ENCODE measurements at places on chromosomes 1 and 21.

DNA sequence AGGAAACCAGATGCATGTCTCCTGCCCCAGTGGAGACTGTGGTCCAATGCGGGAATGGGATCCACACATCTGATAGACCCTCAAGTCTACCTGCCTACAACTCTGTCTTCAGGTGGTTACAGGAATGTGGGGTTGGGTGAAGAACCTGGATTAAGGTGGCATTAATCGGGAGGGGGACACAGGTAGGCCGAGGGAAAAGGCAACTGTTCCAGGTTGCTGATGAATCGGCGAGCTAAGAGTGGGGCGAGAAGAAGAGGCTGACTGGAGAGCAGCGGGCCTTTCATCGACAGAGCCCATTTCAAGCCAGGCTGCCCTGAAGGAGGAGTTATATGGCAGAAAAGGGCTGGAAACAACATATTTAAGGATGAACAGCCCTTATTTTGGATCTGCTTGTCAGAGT lies 836 bp downstream of the CD2 start:
- no peak for DNase-seq

- no peak for DNase-seq
These were observed 12.2 kb downstream of the ZNF697 start for GRCh38 chr1:119635811-119636390.

DNA sequence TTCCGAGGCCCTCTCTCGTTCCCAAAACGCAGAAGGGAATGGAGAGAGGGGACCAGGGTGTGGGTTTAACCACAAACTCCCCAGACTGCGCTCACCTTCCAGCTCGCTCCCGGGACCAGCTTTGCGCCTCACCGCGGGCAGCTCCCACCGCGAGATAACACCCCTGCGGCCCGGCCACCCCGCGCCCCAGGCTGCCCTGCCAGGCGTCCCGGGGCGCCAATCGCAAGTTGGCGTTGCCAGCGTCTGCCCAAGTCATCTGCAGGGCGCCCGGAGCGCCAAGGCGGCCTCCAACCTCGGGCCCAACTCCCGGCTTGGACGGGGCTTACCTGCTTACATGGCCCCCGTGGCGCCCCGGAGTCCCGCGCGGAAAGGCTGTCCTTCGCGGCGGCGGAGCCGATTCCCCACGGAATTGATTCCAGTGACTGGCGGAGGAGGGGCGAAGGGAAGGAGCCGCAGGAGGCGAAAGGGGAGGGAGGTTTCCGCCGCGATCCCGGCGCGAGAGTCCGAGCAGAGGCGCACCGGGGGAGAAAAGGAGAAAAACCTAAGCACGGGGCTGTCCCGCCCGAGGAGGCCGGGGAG lies 456 bp downstream of the PTPN14 start:
- DNase-seq, result no peak

GRCh38 chr1:151540982-151541377 lies 871 bp downstream of the TUFT1 start:
- DNase-seq, result peak; percentile 17

Measured in NCI-H146 (cell line).